ENCODE measurements at places on chromosomes 11 and 22. TPM values are rescaled to one million over a fixed set of nuclear protein-coding genes. Genes with fewer than 3 reads are reported as not detected.

Gene MMP3
- not detected for total RNA-seq

Gene DGAT2
- total RNA-seq: 5.2 TPM

Gene SSH3
- total RNA-seq: 29.1 TPM

Gene OR4A16
- 4.2 TPM for total RNA-seq

Gene NPAS4
- 0.82 TPM for total RNA-seq

Gene PRAME
- not detected for total RNA-seq

Gene DEFB131B
- total RNA-seq: not detected

Gene OR4D11
- not detected for total RNA-seq

Gene OR51B2
- 0.44 TPM for total RNA-seq

Gene MS4A3
- 2.3 TPM for total RNA-seq

Gene SLCO2B1
- 9.3 TPM for total RNA-seq

Gene SLC37A2
- 2.5 TPM for total RNA-seq

Gene POTEH
- not detected for total RNA-seq

Gene SLC22A9
- not detected for total RNA-seq

Gene ARHGAP42
- 45.9 TPM for total RNA-seq

Gene MPEG1
- total RNA-seq: 9.2 TPM

Gene NOX4
- total RNA-seq: 8.2 TPM

Gene TREH
- total RNA-seq: not detected

Gene PATE1
- not detected for total RNA-seq

Gene C22orf42
- total RNA-seq: not detected

Gene BLID
- total RNA-seq: 8.5 TPM

Gene SYCE3
- not detected for total RNA-seq

Gene OR8A1
- total RNA-seq: not detected

Gene DKK3
- 532 TPM for total RNA-seq

Gene GSTT2B
- 2.8 TPM for total RNA-seq

Gene CASP4
- total RNA-seq: 38.8 TPM

Gene SAA4
- total RNA-seq: not detected

Gene CRACR2B
- total RNA-seq: 9.5 TPM

Data from camera-type eye (tissue), 1 donor.